ENCODE measurements at places on chromosomes 1 and 21.

- DNase-seq = no peak
These were observed 745 bp upstream of the ANP32E start for GRCh38 chr1:150236614-150237100.

GRCh38 chr1:166338105-166338504 lies 171.3 kb upstream of the FAM78B start:
- DNase-seq = no peak

- no peak for DNase-seq
These were observed 130.0 kb upstream of the KCNJ15 start for GRCh38 chr21:38126666-38127303.

DNA sequence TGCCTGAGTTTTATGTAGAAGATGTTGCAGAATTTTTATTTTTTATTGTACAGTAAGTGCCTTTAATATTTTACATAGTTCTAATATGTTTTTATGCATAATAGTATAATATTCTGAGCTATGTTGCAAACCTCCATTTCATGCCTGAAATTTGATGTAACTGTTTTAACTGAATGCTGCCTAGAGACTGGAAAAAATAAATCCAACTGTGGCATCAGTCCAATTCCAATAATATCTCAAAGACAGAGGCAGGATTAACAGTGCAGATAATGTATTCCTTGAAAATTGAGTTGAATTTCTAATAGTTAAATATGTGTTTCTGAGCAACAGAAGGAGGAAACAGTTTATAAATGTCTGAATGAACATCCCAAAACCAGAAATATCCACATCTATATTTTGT lies 61.1 kb upstream of the KIF1B start:
- DNase-seq = no peak

DNA sequence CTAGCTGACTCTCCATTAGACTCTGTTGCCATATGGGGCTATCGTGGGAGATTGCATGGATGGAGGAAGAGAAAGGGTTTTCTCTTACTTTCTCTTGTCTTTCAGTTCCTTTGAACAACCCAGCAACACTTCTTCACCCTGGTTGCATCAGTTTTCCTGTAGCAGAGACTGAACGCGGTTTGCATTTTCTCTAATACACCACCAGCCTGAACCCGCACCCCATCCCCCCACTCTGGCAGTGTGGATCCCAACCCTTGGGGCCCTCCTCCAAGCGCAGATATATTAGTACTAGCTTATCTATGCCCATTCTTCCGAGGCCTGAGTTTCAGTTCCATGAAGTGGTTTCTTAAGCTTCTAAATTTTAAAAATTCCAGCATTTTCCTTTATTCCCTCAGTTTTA lies 12.6 kb downstream of the DR1 start:
- DNase-seq = no peak

DNA sequence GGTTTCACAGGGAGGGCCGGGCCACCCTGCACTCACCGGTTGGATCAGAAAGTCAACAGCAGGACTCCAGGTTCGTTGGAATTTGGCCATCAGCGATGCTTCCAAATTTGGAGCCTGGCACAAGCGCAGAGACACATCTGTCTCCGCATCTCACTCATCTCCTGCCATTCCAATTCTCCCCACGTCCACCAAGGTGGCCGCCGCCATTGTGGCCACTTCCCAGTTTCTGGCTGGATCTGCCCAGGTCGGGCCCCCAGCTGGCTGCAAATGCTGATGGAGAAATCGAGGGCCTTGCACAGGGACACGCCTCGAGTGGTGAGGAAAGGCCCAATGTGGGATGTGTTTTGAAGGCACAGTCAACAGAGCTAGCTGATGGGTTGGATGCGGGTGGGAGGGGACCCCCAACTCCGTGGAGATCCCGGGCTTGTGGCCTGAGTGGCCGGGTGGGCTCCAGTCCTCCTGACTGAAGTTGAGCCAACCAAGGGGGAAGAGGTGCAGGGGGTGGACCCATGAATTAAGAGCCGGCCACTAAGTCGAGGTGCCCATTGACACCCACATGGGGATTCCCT lies 102.7 kb downstream of the CRYAA start:
- no peak for DNase-seq

DNA sequence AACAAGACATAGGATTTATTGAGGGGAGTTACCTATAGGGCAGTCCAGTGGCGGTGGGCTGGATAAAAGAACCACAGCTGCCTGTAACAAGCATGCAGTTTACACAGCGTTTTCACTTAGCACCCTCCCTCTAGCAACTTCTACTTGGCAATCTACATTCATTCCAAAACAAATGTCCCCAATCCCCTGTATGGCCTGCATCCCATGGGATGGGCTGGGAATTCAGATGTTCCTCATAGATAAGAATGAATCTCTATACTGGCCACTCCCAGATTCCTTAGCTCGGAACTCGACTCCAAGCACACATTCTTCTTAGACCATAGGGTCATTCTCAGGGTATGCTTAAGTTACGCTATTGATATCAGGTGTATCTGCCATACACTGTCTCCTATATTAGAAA lies 33.3 kb downstream of the PCP4 start:
- no peak for DNase-seq

DNA sequence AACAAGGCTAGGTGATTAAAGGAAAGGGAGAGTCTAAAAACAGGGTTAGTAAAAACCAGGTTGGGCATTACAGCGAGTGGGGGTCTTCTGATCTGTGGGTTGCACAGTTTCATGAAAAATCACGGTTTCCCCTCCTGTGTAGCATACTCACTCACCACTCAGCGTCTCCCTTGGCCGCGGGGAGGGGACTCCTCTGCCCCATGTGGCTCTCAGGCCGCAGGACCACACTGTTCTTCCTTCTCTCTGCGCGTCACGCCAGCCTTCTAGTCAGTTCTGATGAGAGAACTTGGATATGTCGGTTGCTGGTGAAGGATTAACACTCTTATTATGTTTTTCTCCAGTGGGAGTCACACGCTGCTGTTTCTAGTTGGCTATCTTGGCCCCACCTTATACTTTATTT lies 254.6 kb upstream of the LRRC7 start:
- no peak for DNase-seq

DNA sequence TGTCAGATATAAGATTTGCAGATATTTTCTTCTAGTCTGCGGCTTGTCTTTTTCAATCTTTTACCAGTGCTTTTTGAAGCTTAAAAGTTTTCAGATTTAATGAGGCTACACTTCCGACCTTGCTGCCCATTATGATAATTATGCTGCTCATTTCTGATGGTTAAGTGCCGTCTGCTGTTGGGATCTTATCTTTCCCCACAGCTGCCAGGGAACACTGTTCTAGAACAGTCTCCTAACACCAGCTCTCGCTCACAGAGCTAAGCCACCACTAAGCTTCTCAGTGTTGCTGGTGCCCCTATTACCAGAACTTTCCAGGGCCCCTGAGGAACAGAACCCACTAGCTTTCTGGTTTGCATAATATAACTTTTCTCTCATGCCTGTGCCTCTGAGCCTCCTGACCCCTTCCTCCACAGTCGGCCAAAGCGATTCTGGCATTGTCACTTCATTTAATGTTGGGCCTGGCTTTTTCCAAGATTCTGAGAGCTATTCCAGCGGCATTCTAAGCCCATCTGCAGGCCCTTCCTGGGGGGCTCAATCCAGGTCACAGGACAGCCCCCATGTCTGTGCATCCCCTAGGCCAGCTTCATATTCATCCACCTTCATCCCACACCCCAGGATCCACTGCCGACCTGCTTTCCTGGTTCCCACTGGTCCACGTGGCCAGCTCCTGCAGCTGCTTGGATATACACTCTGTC lies 237.0 kb downstream of the PTPRU start:
- no peak for DNase-seq

GRCh38 chr1:17559615-17560419 lies 20.3 kb downstream of the ARHGEF10L start:
- DNase-seq = no peak

DNA sequence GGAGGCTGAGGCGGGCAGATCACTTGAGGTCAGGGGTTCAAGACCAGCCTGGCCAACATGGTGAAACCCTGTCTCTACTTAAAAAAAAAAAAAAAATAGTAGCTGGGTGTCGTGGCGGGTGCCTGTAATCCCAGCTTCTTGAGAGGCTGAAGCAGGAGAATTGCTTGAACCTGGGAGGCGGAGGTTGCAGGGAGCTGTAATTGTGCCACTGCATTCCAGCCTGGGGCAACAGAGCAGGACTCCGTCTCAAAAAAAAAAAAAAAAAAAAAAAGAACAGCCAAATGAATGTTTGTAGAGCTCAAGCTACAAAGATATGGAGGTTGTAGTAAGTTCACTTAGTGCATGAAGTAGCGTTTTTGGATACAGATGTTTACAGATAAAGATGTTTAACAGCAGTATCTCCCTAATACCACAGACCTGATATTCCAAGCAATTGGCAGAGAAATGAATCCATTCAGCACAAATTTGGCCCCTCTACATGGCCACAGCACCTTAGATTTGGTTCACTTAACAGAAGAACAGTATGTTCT lies 49.5 kb upstream of the IPO9 start:
- DNase-seq = no peak

- no peak for DNase-seq
These were observed 577 bp downstream of the IKBKE start for GRCh38 chr1:206470692-206471414.

DNA sequence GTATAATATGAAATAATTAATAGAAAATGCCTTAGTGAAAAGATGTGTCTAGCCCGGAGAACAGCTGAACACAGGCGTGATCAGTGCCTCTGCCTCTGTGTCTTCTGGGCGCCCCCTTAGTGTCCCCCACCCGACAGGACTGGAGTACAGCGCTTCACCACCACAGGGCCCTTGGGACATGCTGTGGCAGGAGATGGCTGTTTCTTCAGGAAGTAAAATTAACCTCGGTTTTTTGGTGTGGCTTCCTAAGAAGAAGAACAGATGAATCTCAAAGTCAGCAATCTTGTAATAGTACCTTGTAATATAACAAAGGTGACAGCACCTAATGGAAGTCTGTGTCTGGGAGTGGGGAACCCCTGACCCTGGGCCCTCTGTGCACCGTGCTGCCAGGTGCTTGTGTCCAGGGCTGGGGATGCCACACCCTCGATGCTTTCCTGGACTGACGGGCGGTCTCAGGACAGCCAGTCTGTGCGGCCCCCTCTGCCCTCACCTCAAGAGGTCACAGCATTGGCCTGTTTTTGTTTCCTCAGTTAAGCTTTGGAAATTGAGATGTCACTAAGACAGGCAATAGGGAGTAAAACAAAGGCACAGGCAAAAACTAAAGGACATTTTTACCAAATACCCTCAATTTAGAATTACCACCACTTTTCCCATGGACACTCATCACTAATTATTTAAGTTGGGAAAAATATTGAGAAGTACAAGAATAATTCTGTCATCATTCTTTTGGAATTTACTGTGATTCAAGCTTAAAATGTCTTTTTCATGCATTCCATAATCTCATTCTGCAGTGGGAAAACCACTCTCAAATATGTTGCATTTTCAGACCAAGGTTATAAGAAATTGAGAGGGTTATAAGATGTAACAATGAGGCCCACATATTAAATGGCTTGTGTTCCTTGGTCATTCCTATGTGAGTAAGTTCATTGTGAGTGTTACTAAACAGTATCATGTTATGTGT lies 79.3 kb downstream of the ADARB1 start:
- no peak for DNase-seq

GRCh38 chr1:115364046-115364779 lies 26.2 kb upstream of the NGF start:
- no peak for DNase-seq

GRCh38 chr1:41500378-41500777 lies 15.9 kb upstream of the EDN2 start:
- DNase-seq = no peak

- DNase-seq = no peak
These were observed 15.2 kb upstream of the ST3GAL3 start for GRCh38 chr1:43691871-43692815.

- DNase-seq = no peak
These were observed 315.0 kb downstream of the TGFB2 start for GRCh38 chr1:218659911-218660677.

GRCh38 chr21:18803624-18804023 lies 400.0 kb upstream of the TMPRSS15 start:
- no peak for DNase-seq

GRCh38 chr1:193085263-193085662 lies 20.0 kb downstream of the GLRX2 start:
- no peak for DNase-seq

DNA sequence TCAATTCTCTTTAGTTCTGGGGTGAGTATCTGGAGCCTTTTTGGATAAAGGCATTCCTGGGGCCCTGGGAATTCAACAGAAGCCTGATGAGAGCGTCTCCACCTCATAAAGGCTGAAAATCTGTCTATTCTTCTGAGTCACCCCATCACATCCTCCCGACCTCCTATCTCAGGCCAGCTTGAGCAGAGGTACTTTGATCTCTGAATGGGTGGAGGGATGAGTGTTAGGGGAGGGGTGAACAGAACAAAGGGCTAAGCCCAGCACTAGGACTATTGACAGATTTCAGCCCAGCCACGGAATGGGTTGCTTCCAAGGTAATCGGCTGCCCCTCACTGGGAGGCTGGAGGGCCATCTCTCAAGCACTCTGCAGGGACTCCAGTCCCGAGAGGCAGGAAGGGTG lies 2.5 kb upstream of the MYBPH start:
- no peak for DNase-seq

DNA sequence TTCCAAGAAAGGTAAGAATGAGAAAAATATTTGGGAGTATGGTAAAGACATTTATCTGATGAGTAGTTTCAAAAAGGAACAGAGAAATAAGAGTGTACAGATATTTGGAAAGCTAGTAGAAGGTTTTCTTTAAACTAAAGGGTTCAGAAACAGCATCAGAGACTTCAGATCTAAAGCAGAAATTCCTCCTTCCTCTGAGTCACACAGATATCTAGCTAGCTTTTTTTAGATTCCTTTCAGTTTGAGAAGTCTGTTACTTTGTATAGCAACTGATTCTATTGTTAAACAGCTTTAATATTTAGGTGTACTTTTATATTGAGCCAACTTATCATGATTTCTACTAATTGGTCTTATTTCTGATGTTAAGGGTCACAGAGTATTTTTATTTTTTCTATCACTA lies 4.7 kb downstream of the AMY2B start:
- no peak for DNase-seq

- DNase-seq = no peak
These were observed 13.3 kb upstream of the CHI3L2 start for GRCh38 chr1:111214074-111214801.

- no peak for DNase-seq
These were observed 80.0 kb downstream of the USP25 start for GRCh38 chr21:15809818-15810217.

GRCh38 chr1:43659212-43660166 lies 9.5 kb downstream of the KDM4A start:
- no peak for DNase-seq

GRCh38 chr1:108634521-108634920 lies 26.4 kb downstream of the HENMT1 start:
- no peak for DNase-seq
